ENCODE measurements at places on chromosomes 3 and 15.

GRCh38 chr15:61155741-61156700 lies 73.1 kb downstream of the RORA start:
- no peak for DNase-seq

GRCh38 chr3:78918361-78919020 lies 849.3 kb downstream of the ROBO1 start:
- DNase-seq, result no peak

- DNase-seq, result no peak
Observed at GRCh38 chr15:64105113-64105704, 9.4 kb downstream of the SNX1 start.

DNA sequence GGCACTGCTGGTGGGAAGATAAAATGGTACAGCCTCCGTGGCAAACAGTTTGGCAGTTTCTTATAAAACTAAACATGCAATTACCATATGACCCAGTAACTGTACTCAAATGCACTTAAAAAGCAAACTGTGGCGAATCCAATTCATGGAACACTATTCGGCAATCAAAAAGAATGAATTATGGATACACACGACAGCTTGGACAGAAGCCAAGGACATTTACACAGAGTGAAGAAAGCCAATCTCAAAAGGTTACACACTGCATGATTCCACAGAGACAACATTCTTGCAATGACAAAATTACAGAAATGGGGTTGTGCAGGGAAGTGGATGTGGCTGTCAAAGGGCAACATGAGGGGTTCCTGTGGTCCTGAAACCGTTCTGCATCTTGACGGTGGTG lies 122.1 kb upstream of the IQSEC1 start:
- no peak for DNase-seq

DNA sequence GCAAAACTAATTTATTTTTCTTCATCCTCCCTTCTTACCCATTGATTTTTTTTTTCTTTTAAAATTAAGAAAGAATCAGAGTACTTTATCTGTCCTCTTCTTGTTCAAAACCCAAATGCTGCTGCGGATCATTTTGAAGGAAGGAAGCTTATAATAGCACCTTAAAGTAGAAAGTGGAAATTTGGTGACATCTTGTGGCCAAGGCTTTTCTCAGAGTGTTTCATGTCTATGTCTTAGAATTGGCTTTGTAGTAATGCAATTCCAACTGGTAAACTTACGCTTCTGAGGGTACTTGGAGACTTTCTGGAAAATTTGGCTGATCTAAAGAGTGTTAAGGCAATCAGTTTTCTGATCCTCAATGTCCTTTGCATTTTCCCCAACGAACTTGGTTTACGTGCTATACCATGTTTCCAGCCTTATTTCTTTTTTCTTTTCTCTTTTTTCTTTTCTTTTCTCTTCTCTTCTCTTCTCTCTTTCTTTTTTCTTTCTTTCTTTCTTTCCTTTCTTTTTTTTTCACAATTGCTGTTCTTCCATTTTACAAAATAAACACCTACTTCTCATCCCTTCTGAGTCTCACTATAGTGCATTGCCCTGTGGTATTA lies 30.7 kb downstream of the C3orf38 start:
- DNase-seq, result no peak

- DNase-seq, result no peak
Observed at GRCh38 chr3:42911551-42911950, 5.6 kb downstream of the ZNF662 start.

DNA sequence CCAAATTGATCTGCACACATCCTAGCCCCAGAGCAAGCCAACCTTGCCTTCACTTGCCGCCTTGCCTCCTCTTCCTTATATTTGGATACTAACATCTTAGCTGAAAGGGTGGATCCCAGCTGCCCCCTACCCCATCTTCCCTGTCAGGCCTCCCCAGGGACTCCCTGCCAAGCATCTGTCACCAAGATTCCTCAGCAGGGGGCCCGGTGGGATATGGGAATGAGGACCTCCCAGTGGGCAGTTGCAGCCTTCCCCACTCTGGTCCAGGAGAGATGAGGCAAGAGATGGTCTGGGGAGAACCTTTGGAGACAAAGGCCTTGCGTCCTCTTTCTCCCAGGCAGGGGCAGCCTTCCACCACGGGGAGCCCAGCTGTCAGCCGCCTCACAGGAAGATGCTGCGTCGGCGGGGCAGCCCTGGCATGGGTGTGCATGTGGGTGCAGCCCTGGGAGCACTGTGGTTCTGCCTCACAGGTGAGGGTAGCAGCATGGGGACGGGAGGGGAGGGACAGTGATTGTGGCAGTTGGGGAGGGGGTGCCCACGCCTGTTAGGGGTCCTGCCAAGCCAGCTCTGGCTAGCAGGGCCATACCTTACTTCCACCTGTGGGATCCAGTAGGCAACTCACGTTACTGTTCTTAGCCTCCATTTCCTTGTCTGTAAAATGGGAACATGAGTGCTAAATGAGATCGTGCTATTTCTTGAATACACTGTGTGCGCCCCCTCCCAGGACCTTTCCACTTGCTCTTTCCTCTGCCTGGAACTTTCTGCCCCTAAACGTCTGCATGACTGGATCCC lies 15.3 kb downstream of the CD276 start:
- DNase-seq, result no peak

DNA sequence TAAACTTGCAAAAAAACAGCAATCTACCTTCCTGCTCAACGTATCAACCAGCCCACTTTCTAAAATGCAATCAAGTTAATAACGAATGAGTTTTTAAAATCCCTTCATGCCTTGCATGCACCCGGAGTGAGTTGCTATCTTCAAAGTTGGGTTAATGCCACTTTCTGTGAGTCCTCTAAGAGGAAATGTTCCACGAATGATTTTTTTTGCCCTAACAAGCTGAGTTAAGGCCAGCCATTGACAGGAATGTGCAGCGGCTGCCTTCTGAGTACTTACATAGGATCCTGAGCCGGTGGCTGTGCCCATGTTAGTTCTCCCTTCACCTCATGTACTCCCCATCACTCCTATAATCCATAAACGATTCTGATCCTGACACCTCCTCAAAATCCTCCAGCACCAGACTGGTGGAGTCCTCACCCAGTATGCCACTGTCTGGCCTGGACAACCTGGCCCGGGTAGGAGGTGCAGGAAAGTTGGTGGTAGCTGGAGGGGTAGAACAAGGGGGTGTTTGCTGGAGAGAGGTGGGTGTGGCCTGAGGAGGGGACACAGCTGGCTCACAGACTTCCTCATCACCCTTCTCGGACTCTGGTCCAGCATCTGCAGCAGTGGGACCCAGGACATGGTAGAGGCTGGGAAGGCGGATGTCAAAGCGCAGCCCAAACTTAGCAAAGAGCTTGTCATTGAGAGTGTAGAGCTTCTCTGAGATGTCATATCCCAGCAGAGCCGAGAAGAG lies 12.4 kb downstream of the POPDC2 start:
- DNase-seq, result no peak

DNA sequence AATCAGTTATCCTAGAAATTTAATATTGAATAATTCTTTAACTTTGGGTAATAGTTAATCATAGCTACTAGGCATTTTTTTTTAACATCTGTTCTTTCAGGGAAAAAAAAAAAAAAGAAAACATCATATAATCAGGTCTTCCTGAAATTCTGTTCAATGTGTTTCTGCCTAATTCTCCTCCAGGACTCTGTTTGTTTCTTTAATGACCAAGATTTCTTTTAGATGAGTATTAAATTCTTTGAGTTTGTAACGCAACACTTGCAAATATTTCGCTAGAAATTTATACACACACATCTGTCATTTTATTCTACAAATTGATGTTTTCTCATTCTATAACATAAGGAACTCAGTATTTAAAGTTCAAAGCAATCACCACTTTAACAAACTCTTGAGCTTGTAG lies 56.7 kb downstream of the ALCAM start:
- DNase-seq, result no peak

- no peak for DNase-seq
Observed at GRCh38 chr15:28885128-28885629, 595 bp upstream of the APBA2 start.

GRCh38 chr3:182294256-182294655 lies 499.0 kb upstream of the ATP11B start:
- DNase-seq, result no peak

GRCh38 chr3:63414607-63415006 lies 136.5 kb downstream of the SYNPR start:
- DNase-seq, result no peak

DNA sequence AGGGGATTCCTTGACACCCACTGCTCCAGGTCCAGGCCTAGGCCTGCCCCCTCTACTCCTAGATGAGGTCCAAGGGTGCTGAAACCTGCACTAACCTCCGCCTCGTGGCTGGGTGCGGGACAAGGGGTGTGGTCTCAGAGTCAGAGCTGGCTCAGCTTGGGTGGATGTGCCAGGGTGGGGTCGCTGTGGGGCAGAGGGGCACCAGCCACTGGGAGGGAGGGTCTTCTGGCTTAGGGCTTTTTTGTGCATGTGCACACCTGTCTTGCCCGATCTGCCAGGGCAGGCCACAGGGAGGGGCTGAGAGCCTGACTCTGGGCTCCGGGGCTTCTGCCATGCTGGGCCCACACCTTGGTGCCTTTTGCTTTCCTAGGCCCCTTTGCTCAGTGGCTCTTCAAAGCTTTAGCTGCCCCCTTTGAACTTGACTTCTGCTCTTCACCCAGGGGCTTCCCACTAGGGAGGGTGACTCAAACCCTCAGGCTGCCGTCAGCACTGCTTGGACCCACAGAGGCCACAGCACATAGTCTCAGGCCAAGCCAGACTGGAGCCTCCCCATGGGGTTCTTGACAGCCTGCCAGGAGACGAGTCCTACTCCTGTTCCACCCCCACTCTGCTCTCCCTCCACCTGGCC lies 73.0 kb downstream of the KLF13 start:
- DNase-seq, result no peak

All from activated T-helper 2 cell treated with anti-CD3 and anti-CD28 coated beads, Interferon-gamma antibody, Interleukin-2, Interleukin-4, amounts not matched to agents 10 μg/mL and 5 μg/mL and 100 μg/mL, durations not matched to agents 14 hours and 24 hours and 36 hours (primary cell).